CD4-positive, alpha-beta memory T cell (primary cell): ENCODE measurements at places on chromosomes 5 and 9.

DNA sequence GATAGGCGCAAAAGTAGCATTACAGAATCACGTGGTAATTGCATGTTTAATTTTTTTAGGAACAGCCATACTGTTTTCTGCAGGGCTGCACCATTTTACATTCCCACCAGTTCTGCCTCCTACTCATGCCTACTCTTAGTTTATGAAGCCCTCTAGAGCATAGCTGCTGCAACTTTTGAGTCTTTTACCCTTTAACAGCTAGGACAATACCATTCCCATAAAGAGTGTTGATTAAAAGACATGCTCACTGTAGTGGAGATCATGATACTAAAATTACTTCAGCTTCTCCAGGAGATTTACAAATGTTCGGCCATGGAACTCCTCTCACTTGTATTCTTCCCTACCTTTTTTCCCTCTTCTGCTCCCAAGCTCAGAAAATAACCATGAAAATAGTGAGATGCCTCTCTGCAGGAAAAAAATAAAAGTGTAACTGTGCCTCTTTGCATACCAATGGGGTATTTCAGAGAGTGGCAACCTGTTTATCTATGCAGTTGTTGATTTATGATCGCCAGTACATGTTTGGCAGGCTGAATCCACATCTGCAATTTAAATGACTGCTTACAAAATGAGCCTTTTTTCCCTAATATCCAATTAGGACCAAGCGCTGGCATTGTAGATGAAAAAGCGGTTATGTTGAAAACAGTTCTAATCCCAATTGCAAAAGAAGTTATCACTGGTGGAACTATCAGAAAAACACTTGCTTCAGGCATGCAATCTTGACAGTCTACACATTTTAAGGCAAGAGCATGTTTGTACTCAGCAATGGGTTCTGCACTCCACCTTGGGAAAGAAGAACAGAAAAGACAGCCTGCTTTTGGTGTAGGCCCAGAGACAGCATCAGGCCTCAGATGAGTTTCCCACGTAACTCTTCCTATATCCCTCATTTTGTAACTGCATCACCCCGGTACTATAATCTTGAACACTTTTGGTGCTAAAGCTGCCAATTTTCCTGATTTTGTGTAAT, 131.1 kb downstream of the ADAMTSL1 start:
- DNase-seq = no peak

DNA sequence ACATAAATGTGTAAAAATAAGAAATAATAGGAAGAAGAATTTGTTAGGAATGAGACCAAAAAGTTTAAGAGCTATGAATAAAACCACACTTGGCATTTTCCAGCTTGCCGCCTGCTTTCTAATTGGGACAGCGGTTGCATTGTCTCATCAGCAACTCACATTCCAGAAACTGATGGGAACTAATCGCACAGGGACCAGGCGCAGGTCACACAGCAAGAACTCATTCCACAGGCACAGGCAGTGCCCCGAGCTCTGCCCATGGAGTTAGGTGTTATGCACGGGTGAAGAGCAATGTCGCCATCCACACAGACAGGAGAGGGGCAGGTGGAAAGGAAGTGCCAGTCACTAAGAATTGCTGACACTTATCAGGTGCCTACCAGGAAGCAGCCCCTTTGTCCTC, 279.9 kb downstream of the NSG2 start:
- DNase-seq = no peak

GRCh38 chr5:65708145-65708544, 13.8 kb downstream of the SGTB start:
- no peak for DNase-seq

DNA sequence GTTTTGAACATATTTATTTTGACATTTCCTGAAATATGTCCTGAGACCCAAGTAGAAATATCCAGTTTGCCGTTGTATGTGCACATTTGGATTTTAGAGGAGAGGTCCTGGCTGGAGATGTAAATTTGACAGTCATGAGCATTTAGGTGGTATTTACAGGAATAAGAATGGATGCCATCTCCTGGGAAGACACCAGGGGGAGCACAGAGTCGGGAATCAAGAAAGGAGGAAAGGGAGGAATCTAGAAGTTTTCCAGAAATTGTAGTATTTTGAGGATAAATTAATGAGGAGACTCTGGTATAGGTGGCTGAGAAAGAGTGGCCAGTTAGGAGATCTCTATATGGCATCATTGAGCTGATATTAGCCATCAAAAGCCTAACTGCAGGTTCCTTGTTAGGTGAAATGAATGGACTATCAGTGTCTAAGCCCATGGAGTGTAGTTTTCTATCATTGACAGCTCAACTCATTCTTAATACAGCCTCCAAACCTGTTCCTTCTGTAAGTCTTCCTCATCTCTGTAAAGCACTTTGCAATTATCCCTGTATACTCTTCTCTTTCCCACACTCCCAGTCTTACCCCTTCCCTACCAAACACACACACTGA, 7.2 kb downstream of the GAPT start:
- DNase-seq = no peak

- DNase-seq = no peak
Observed at GRCh38 chr9:698276-698675, 143.2 kb upstream of the DMRT1 start.

DNA sequence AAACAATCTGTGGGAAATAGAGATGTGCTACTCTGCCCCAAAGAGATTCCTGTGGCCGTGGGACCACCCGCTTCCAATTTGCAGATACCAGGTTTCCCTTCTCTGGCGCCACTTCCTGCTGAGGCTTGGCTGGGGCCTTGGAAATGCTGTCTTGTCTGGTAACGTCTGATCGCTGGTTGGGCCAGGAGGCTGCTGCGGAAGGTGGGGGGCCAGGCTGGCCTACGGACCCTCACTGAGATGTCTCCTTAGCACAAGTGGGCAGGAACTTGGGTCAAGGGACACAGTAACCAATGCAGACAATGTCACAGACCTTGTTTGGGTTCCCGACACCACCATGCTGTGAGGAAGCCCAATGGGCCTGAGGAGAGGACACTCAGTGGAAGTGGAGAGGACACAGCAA, 31.7 kb upstream of the IRX4 start:
- DNase-seq = no peak

- no peak for DNase-seq
Observed at GRCh38 chr5:3313569-3313968, 282.1 kb upstream of the IRX1 start.

DNA sequence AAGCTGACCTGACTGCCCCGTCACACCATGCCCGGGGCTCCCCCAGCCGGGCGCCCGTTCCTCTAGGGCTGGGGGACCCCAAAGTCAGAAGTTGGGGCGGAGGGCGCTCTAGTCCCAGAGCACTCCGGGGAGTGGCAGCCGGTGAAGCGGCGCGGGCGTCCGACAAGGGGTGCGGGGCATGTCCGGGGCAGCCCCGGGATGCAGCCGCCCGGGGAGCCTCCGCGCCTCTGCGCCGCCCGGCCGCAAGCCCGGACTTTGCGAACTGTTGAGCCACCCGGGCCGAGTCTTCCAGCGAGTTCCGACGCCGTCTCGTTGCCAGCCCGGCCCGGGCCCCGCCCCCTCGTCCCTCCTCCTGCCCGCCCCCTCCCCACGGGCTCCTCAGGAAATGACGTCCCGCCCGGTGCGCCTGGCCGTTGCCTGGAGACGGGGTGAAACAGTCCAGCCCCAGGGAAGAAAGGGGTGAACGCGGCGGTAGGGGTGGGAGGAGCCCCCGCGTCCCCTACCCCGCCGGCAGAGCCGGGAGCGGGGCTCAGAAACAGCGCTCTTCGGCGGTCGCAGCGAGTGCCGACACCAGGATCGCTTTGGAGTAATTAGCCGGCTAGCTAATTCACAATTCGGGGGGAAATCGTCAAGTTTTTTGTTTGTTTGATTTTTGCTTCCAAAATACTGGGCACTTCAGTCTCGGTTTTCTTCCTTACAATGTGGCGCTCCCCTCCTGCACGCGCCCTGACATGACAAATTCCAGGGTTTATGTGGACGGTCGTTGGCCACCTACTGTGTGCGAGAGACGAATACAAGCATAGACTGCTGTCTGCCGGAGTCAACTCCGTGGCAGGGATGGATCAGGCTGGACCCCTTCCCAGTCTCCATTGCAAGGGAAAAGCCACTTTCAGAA, at the start of gene WHRN:
Gene WHRN (minus strand): TSS at position 287 of the 895 bp plus-strand sequence. CDS start 672 bp downstream, outside the sequence.
- peak; percentile 92 for DNase-seq

- DNase-seq = no peak
Observed at GRCh38 chr5:158023266-158023665, 164.3 kb upstream of the CLINT1 start.

DNA sequence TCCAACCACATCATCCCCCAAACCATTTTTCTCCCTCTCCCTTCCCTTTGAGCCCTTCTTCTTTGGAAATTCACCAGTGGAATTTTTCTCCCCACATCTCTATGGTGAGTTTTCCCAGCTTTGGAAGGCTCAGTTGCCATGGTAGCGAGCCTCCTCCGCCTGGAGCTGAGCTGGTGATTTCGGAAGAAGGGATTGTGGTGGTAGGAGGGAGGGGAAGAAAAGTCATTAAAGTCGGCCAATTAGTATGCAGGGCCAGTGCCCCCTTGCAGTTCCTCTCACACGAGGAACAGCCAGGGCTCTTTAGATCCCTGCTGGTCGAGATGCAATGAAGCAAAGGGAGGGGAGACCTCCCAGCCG, 322.0 kb downstream of the NTRK2 start:
- DNase-seq = no peak

DNA sequence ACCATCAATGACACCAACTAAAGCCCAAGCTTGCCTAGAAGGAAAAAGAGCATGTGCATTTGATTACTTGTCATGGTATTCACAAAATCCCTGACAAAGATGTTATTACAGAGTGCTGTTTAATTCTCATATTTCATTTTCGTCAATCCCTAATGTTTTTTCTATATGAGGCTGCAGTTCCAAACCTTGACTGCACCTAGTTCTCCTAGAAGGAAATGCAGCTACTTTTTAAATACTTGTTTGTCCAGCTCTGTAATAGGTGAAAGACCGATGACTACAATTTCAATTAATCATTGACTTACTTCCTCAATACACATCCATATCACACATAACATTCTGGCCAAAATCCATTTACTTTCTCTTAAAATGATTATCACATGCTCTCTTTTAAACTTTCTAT, 28.1 kb downstream of the CEMIP2 start:
- no peak for DNase-seq

- DNase-seq = no peak
Observed at GRCh38 chr5:174078416-174078815, 32.9 kb downstream of the NSG2 start.

DNA sequence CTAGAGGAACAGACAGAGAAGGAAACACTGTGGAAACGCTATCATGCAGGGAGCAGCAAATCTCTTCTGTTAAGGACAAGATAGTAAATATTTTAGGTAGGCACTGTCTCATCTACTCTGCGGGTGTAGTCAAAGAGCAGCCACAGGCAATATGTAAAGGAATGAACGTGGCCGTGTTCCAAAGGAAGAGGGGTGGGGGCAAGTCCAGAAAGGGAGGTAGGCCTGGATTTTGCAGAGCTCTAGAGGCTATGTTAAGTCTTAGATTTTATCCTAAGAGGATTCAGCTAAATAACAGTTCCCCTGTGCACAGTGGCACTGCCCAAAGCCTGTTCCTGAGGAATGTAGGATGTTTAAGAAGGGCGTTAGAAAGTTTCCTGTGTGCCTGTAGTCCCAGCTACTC, 161.6 kb downstream of the ACTL7B start:
- no peak for DNase-seq

GRCh38 chr5:160272889-160273288, 39.5 kb downstream of the CCNJL start:
- DNase-seq = no peak

DNA sequence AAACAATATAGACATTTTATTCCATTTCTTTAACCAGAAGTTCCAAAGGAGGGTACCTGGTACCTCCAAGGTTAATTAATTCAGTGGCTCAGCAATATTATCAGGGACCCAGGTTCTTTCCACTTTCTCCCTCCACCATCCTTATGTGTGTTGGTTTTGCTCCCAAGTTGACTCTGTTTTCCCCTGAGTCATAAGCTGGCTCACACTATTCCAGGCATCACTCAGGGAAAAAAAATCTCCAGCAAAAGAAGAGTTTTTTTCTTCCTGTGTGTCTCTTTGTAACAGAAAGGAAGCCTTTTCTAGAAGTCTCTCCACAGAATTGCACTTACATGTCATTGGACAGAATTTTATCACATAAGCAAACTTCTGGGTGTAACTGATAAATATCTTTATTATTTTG, 31.2 kb upstream of the GALNT10 start:
- DNase-seq = no peak

DNA sequence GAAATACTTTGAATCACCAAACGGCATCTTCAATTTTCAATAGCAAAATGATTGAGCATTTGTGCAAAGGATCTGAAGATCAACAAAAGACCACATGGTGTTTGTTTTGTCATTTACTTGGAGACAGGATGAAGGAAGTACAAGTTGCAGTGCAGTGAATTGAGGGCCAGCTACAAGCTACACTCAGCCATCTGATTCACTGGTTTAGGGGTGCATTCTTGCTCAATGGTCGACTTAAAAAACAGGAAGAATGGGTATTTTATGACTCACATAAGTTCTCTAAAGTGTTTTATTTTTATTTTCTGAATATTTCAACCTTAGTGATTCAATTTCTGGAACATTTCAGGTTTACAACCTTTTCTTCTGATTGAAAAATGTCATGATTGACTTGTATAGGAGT, 412.1 kb upstream of the ADAMTSL1 start:
- DNase-seq = no peak

DNA sequence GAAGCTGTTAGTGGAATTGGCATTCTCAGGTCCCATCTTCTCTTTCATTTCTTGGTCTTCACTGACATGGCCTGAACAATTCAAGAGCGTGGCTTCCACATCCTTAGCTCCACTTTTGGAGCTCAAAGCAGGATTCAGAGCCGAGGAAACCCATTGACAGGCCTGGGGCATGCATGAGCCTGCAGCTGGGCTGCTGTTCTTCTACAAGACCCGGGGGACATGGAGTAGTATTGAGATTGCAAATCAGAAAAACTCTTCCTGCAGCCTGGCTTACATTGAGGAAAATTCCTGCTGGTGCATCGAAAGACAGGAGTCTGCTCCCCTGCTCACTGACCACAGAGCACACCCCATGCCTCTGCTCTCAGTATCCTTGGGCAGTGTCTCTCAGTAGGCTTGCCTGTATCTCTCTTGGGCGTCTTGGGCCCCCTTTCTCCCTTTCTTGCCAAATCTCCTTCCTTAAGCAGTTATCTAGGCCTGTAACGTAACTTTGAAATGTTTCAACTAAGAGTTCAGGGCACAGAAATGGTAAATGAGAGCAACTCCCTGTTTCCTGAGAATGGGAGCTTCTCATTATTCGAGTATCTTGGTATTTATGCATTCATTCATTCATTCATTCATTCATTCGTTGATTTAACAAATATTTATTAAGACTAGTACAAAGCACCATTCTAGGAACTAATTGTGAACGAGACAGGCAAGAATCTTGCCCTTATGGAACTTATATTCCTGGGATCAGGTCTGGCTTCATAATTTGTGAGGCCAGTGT, 603.6 kb upstream of the CLINT1 start:
- no peak for DNase-seq

- DNase-seq = no peak
Observed at GRCh38 chr5:144485540-144485939, 314.9 kb downstream of the KCTD16 start.
